Activated CD4-positive, alpha-beta T cell treated with anti-CD3 and anti-CD28 coated beads, Interleukin-2, amount 50 U/mL, for 24 hours (primary cell): ENCODE measurements at places on chromosomes 16 and 17.
A peak's percentile ranks its signal among the peaks of the same experiment; 100 is the strongest.

DNA sequence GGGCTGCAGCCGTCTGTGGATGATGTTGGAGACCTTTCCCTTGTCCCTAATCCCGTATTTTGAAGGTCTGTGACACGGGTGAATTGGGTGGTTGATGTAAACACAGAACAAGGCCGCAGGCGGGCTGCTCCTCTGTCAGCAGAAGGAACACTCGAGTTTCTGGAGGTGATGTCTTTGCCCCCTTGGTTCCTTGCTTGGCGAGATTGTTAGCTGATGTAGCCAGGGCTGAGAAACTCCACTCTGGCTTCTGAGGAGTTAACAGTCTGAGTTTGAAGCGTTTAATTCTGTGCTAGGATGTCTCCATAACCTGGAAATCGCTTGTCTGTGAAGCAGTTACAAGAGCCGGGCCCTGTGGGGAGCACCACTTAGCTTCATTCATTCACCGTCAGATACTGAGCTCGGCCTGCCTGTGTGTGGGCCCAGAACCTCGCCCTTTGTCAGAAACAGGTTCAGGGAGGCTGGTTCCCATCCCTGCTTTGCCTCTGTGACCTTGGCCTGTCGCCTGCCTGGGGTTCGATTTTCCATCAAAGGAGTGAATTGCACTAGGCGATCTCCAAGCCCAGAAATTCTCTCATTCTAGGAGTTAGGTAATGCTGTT lies 1.3 kb downstream of the MAPK8IP3 start:
- no peak for DNase-seq

- peak; percentile 55 for DNase-seq
Measured at GRCh38 chr16:1413684-1414531, 596 bp downstream of the UNKL start.

- no peak for DNase-seq
Measured at GRCh38 chr16:66334853-66335574, 31.5 kb upstream of the CDH5 start.

DNA sequence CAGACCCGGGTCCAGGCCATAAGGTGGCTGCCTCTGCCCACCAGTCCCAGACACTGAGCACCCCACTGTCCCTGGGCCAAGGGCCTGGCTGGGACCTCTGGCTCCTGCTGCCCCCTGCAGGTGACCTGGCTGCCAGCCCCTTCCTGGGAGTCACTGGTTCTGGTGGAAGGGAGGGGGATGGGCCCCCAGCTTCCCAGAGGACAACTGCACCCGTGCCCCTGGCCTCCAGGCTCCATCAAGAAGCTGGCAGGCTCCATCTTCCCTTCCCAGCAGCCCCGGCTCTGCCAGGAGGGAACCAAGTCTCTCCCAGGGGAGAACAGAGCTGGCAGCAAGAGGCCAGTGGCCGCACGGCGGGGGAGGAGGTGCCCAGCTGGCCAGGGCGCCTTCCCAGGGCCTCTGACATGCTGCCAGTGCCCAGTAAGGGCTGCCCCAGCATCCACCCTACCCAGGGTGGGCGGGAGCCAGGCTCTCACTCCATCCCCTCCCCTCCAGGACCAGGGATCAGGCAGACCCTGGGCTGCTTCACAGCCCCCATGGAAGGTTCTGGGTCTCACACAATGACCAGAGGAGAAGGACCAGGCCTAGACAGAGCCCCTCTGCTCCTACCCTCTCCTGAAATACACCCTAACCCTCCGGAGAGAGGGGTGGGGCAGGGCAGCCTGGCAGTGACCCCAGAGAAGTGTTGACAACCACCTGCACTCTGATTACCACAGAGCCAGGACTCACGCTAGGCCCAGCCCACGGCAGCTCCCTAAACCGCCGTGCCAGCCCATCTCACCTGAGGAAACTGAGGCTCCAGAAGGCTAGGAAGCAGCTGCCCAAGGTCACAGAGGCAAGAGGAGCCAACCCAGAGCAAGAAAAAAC lies 3.6 kb downstream of the CLUH start:
- DNase-seq, result no peak

DNA sequence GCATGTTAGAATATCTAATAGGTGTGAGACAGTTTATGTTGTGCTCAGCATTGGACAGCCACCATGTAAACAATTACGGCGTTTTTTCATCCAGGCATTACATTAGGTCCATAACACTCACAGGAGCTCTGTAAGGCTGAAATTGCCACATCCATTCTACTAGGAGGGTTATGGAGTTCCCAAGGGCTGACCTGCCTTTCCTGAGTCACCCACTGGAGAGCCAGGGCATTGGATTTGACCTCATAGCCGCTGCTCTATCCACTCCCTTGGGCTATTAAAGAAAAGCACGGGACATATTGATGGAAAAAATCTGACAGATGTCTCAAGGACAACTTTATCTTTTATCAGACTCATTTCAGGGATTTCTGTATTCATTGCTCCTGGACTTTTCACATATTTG lies 306.3 kb upstream of the HSBP1 start:
- no peak for DNase-seq

DNA sequence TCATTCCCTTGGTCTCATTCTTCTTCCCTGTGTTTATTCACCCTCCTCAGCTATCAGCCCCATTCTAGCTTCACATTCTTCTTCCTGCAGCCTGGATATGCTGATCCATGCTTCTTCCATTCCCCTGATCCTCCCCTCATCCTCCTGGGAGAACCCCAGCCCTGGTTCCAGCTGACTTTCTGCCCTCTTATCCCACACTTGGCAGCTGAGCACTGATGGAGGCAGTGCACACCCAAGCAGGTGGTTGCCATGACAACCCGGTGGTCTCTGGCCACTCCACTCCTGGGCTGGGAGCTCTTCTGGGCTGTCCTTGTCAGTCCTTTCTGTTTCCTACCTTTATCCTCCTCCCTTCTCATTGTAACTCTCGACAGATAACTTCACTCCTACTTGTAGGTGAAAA lies 16.7 kb upstream of the TUBG2 start:
- DNase-seq, result no peak

GRCh38 chr17:45038728-45039634 lies 12.5 kb downstream of the DCAKD start:
- DNase-seq, result no peak
